ENCODE measurements at places on chromosomes 11 and 22. TPM values are rescaled to one million over a fixed set of nuclear protein-coding genes. Genes with fewer than 3 reads are reported as not detected.
A peak's percentile ranks its signal among the peaks of the same experiment; 100 is the strongest.

DNA sequence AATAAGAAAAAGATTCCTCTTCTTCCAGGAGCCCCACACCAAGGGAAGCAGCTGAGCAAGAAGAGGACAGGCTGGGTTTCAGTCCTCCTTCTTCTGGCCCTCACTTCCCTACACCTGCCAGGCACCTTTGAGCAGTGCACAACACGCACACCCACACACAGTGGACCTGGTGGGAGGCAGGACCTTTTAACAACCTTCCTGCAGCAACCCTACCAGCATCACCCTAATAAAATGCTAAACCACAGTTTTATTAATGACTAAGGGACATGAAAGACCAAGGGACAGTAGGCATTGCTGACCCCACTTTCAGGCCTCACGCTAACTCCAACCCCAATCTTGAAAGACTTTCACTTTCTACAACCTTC lies 12.2 kb downstream of the ARAP1 start:
- no peak for DNase-seq

Gene KCNK4
- total RNA-seq, result not detected

- DNase-seq, result peak; percentile 67
Measured at GRCh38 chr22:37906364-37907008, 389 bp downstream of the MICALL1 start.

Gene RAPSN
- 0.17 TPM for total RNA-seq
